Effector memory CD4-positive, alpha-beta T cell (primary cell): ENCODE measurements at places on chromosomes 11 and 22.

GRCh38 chr11:45030778-45031177 lies 80.1 kb upstream of the TP53I11 start:
- no peak for DNase-seq
- no peaks in the 10 kb centered on the region for H3K4me1 ChIP-seq
- no peak overlapping the region for H3K27ac ChIP-seq
- H3K36me3 ChIP-seq: no peaks in the 10 kb centered on the region

DNA sequence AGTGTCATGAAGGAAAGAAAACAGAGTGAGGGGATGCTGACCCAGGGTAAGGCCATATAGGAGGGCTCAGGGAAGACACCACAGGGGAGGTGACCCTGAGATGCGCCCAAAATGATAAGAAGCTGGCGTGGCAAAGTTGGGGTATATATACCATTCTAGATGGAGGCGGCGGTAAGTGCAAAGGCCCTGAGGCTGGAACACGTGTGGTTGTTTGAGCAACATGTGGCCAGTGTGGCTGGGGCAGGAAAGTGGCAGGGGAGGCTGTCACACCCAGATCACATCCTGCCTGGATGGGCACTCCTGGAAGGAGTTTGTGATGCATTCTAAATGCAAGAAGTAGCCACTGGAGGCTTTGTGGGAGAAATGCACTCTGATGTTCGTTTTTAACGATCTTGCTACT lies 70.2 kb downstream of the CYTH4 start:
- H3K36me3 ChIP-seq: no peaks in the 10 kb centered on the region
- no peaks in the 10 kb centered on the region for H3K27me3 ChIP-seq
- no peaks in the 10 kb centered on the region for H3K4me1 ChIP-seq
- no peak for DNase-seq

DNA sequence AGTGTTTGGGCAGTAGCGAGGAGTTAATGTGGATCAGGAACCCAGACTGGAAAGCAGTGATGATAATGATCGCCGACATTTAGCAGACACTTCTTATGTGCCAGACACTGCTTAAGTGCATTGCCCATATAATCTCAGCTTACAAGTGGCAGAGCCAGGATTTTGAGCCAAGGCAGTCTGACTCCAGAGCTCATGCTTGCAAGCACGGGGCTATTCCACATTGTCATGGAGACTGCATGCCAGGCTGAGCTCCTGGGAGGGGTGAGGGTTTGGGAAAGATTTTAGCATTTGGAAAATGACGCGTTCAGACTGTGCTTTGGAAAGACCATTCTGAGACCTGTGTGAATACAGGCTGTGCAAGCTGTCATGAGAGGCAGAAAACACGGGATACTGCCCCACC lies 302.7 kb downstream of the DDX10 start:
- H3K4me1 ChIP-seq: no peaks in the 10 kb centered on the region
- H3K27ac ChIP-seq: no peak overlapping the region
- no peak for DNase-seq

DNA sequence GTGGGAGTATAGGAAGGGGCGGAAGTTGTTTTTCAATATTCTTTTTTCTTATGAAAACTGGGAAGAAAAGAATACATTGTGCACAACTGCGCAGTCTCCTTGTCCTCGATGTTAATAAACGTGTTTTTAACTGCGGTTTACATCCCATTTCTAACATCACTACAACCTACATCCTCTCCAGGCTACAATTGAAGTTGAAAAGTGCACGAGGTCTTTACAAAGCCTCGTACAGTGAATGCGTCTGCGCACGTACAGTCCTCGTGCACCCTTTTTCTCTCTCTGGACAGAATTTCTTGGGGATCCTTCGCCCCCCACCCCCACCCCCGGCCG lies 102.4 kb downstream of the WT1 start:
- H3K4me1 ChIP-seq: peaks cover 3% of the 10 kb centered on the region
- H3K4me3 ChIP-seq: peak overlapping the region; percentile 68
- no peaks in the 10 kb centered on the region for H3K36me3 ChIP-seq
- H3K27ac ChIP-seq: no peak overlapping the region
- peaks cover 3% of the 10 kb centered on the region for H3K27me3 ChIP-seq

DNA sequence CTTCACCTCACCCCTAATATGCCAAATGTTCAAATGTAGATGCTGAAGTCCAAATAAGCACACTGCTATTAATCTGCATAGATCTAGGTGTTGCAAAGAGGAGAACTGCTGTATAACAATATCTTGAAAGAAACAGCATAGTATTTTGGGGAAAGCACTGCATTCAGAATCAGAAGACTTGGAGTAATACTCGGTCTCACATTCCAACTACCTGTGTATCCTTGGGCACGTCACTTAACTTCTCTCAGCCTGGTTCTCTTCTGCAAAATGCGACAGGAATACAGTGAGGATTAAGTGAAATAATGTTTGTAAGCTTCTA lies 332 bp upstream of the HMGXB4 start:
- peaks cover 7% of the 10 kb centered on the region for H3K4me1 ChIP-seq
- no peaks in the 10 kb centered on the region for H3K36me3 ChIP-seq
- DNase-seq: no peak
- H3K27me3 ChIP-seq: no peaks in the 10 kb centered on the region
- peak overlapping the region; percentile 95 for H3K27ac ChIP-seq
- H3K4me3 ChIP-seq: peak overlapping the region; percentile 91
